ENCODE measurements at places on chromosomes 11 and 22.
A peak's percentile ranks its signal among the peaks of the same experiment; 100 is the strongest.

DNA sequence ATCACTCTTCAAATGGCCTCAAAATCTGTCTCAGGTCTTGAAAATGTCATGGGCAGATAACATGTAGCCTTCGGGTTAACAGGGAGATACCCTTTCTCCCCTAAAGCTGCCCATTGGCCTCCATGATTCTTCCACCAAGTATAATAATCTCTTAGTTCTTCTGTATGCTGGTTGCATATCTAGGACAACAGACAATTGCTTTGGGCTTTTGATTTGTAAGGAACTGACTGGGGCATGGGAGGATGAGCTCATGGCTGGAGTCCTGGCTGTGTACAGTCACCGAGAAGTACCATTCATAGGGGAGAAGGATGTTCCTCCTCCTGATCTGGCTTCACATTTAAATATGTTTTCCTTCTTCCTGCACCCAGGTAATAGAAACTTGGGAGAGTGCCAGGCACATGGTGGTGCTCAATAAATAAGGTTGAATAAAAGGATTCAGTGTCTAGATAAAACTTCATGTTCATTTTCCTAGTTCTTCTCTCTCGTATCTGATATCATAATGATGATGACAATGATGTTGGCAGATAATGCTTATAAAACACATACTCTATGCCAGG is 2.8 kb upstream of the AMPD3 start:
- no peak for DNase-seq

GRCh38 chr22:32717337-32718240 is 83.9 kb upstream of the TIMP3 start:
- DNase-seq = no peak

- DNase-seq = no peak
These were observed 1.4 kb downstream of the MYOD1 start for GRCh38 chr11:17720796-17721171.

DNA sequence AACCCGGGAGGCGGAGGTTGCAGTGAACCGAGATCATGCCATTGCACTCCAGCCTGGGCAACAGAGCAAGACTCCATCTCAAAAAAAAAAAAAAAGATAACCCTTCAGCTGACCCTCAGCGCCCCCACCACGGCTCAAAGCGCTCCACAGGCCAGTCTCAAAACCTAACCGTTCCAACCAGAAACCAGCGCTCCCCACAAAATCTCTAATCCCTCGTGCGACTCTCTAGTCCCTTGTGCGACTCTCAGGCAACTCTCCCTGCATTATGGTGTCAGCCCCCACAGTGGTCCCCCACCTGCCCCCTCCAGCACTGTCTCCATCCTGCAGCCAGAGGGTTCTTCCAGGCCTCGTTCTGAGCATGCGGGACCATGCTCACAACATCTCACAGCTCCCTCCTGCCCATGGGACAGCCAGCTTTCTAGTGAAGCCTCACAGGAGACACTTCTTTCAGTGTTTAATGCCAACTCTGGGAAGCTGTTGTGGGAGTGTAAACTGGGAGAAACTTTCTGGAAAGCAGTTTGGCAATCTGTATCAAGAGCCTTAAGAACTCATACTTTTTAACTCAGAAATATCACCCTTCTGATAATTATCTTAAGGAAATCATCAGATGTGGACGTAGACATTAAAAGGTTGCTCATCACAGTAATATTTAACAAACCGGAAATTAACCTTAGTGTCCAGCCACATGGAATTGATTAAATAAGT is 4.2 kb upstream of the RASGRP2 start:
- DNase-seq = no peak

DNA sequence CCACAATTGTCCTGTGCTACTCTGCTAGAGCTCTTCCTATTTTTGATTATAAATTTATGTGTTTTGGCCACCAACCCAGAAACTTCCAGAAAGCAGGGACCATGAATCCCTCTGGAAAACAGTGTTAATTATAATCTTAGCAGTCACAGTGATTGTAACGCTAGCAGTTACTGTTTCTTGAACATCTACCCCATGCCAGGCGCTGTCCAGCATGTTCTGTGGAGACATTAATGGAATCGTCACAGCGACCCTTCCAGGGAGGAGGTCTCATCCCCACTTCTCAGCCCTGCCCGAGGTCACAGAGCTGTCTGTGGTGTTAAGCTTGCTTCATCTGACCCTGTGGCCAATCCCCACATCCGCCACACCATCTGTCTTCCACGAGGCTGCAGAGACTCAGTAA is 13.9 kb upstream of the PNPLA5 start:
- no peak for DNase-seq

- DNase-seq = no peak
These were observed 8.4 kb downstream of the PPME1 start for GRCh38 chr11:74179234-74180052.

GRCh38 chr22:32042924-32043323 is at the start of gene SLC5A1:
Gene SLC5A1 (plus strand): TSS chr22:32043261. CDS start chr22:32043282, 21 bp downstream.
- peak; percentile 12 for DNase-seq

DNA sequence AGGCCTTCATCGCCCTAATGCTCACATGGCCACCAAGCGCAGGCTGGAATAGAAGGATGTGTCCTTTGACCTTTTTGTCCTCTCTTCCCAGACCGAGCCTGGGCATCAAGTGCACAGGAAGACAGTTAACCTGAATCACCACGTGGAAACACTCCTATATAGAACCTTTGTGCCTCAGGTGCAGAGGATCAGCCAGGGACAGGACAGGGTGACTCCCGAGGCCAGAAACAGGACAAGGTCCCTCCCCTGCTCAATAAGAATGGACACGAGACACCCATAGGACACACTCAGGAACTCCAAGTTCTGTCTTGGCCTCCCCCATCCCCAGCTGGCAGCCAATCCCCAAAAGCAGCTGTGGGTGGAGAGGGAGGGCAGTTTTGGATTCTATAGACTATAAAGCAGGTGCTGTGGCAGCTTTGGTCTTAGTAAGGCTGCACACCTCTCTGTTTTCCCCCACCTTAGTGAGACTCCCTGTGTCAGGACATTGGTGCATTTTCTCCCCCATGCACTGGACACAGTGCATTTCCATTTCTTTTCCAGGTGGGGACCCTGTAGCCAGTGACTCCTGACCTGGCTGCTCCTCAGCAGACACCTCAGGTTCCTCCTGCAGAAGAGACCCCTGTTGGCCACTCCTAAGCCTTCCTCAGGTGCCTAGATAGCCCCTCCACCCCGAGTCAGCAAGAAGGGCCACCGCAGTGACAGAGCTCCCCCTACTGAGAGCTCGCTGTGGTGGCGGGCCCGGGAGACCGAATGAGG is 43.6 kb upstream of the POU2AF1 start:
- DNase-seq = peak; percentile 57

GRCh38 chr11:14350215-14350614 is 8.8 kb downstream of the RRAS2 start:
- no peak for DNase-seq

DNA sequence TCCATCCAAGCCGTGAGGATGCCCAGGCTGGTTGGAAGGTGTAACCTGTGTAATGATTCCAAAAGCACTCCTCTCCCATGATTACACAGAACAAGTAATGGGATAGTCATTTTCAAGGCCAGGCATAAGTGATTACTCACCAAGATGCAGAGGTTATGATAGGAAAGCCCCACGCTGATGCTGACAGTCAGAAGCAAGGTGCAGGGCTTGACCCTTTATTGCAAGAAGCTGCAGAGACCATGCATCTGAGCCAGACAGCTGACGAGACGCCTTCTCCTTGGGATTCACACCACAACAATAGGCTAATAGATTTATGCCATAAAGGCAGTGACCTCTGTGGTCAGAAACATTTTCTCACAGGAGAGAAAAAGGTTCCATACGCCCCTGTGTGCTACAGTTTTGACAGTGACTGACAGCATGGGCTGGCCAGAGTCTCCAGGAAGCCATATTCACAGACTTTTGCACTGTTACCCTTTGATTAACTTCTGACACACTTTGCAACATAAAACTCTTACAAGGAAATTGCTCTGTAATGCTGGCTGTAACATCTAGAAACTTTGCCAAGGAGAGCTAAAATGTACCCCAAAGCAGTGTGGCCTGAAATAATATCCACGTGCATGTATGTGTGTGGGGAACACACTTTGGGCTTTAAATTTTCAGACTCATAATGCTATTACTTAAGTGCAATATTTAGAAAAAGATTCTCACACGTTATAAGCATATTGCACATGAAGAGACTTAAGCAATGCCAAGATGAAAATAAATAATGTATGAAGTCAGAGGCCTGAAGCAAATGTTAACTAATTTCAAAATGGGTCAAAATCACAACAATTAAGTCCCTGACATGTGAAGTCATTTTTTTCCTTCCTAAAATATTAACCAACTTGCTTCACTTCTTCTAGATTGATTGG is 1079.0 kb upstream of the TENM4 start:
- DNase-seq = no peak

GRCh38 chr22:26443901-26444690 is 15.0 kb downstream of the ASPHD2 start:
- no peak for DNase-seq

DNA sequence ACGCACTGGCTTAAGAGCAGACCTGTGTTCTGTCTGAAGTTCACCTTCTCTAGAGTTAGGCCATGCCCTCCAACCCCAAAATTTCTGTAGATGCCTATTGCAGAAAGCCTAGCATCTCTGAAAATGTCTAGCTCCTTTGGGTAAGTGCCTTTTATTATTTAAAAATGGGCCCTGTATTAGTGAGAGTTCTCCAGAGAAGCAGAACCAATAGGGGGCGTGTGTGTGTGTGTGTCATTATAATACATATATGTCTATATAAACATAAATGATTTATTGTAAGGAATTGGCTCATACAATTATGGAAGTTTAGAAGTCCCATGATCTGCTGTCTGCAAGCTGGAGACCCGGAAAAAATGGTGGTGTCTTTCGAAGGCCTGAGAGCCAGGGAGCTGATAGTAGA is 144.7 kb downstream of the TTC17 start:
- no peak for DNase-seq

- DNase-seq = no peak
These were observed 127.4 kb downstream of the LARGE1 start for GRCh38 chr22:33792832-33793231.

DNA sequence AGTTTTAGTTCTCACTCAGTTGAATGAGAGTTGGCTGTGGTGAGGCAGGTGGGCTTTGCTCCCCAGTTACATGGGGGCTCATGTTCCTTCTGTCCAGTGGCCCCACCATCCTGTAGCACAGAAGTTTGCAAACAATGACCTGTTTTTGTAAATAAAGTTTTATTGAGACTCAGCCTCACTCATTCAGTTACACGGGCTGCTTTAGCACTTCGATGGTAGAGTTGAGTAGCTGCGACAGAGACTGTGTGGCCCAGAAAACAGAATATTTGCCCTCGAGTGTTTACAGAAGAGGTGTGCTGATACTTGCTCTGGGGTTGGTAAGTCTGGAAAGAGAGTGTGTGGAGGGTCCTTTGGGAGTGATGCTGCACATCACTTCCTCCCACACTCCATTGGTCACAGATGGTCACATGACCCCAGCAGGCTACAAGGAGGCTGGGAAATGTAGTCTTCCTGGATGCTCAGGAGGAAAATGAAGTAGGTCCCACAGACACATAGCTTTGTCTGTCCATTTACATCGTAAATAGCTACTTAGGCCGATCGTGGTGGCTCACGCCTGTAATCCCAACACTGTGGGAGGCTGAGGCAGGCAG is 34.6 kb downstream of the IFT27 start:
- DNase-seq = no peak

GRCh38 chr11:34632105-34632791 is 11.4 kb downstream of the EHF start:
- peak; percentile 26 for DNase-seq

DNA sequence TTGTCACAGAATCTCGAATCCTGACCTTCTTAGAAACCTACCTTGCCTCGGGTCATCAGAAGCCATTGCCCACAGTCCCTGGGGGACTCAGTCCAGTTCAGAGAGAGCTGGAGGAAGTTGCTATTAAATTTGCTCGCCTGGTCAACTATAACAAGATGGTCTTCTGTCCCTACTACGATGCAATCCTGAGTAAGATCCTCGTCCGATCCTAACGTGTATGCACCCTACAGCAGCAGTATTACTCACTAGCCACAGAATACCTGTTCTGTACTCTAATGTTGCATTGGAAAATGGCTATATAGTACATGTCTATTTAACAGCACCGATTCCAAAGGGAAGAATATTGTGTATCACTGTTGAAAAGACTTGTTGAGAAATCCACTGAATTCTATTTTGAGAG is 33.1 kb downstream of the TCP11L1 start:
- DNase-seq = no peak

- no peak for DNase-seq
These were observed 58.7 kb upstream of the TNRC6B start for GRCh38 chr22:40118979-40119378.

DNA sequence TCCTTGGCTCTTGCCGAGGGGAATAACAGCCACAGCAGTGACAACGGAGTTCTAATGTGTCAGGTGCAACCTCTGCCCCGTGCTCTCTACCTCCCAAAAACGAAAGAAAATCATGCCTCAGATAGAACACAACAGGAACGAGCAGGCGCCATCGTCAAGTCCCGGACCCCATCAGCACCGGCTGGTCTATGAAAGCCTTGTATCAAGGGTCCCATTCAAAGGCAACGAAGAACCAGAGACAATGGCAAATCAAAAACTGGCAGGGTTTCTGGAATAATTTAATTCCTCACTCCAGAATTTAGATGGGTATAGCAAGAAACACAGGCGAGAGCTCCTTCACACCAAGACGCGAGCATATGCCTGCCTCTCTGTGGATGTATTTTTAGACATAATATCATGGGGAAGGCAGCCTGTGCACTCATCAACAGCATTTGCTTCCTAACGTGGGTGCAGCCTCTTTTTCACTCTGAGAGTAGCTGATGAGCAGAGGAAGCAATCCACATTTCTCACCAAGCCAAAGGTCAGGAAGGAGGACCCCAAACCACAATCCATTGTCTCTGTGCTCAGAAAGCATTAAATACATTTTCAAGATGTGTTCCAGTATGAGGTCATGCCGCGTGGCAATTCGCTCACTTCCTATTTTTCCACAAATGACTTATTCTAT is 193.4 kb upstream of the BLID start:
- no peak for DNase-seq

- no peak for DNase-seq
These were observed 859.4 kb upstream of the CHORDC1 start for GRCh38 chr11:91082255-91082654.

- DNase-seq = no peak
These were observed 1.0 kb downstream of the ADAMTS15 start for GRCh38 chr11:130449310-130449990.

DNA sequence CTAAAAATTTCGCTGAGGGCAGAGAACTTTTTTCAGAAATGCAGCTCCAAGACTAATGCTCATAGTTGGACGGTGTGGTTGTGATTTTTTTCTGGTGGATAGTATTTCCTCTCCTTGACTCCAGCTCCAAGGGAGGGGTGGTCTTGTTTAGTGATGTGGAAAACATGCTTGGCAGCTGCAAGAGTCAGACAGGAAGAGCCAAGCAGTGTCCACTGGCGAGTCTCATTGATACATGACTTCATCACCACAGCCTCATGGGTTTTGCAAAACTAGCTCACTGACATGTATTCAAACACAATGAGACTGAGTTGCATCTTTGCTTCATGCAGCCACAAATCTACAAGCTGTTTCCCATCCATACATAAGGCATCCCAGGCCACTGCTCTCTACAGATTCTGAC is 7.3 kb upstream of the KCNJ1 start:
- DNase-seq = no peak

- no peak for DNase-seq
These were observed 648 bp downstream of the FOSL1 start for GRCh38 chr11:65899356-65900124.

Measured in NCI-H1436 treated with DMSO at 0.1 percent for 48 hours (cell line).